ENCODE measurements at places on chromosomes 2 and 18.

GRCh38 chr2:164824872-164825271 lies 16.8 kb downstream of the COBLL1 start:
- DNase-seq = no peak

DNA sequence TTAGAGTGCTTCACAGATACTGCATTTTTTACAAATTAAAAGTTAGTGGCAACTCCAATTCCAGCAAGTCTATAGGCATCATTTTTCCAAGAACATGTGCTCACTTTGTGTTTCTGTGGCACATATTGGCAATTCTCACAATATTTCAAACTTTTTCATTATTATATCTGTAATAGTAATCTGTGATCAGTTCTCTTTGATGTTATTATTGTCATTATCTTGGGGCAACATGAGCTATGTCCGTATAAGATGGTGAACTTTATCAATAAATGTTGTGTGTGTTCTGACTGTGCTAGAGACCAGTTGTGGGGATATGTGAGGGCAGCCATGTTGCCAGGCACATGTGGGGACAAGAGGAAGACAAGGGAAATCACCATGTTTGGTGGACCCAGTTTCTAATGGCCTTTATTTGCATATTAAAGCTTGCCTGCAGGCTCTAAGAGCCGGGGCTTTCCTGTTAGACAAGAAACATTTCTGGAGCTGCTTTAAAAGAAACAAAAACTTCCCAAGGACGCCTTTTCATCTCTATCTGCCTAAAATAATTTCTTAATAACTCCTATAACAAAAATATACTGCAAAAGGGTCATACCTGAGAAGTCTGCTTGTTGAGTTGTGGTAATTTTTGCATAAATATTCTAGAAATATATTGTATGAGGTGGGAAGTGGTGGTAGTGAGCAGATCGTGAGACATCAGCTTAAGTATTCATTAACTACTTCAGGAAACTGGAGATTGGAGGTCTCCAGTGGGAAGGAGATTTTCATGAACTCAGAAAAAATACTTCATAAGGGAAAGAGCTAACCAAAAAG lies 37.2 kb downstream of the KYNU start:
- no peak for DNase-seq

- DNase-seq = no peak
These were observed 283.6 kb upstream of the TRIB2 start for GRCh38 chr2:12432985-12433625.

DNA sequence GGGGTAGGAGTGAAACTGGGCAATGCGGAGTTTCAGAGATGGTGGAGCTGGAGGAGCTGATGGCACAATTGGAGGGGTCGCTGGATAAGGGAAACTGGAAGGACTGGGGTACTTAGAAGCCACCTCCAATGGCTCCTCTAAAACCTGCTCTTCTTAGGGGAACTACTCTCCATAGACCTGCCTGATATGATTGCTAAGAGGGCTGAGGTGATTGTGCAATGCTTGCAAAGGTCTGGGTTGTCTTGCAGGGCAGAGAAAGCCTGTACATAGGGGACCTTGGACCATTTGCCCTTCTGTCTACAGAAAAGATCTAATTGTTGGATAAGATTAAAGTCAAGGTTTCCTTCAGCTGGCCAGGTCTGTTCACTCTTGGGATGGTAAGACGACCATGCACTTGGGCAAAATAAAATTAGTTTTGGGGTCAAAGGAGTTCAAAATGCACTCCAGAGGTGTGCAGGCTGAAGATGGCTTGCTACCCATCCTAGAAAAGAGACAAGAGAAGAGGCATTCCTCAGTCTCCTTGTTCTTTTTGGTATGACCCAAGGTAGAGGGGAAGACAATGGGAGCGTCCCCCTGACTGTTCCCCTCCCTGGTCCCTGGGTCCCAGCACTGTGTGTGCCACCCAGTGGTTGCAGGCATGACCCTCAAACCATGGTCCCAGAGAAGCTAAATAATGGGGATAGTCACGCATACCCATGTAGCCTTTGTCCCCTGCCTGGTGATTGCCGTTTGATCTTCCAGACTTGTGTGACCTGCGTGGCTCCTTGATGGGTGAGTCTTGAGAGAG lies 41.1 kb downstream of the STK17B start:
- DNase-seq = no peak

- no peak for DNase-seq
These were observed 68.6 kb downstream of the FHOD3 start for GRCh38 chr18:36365836-36366775.

DNA sequence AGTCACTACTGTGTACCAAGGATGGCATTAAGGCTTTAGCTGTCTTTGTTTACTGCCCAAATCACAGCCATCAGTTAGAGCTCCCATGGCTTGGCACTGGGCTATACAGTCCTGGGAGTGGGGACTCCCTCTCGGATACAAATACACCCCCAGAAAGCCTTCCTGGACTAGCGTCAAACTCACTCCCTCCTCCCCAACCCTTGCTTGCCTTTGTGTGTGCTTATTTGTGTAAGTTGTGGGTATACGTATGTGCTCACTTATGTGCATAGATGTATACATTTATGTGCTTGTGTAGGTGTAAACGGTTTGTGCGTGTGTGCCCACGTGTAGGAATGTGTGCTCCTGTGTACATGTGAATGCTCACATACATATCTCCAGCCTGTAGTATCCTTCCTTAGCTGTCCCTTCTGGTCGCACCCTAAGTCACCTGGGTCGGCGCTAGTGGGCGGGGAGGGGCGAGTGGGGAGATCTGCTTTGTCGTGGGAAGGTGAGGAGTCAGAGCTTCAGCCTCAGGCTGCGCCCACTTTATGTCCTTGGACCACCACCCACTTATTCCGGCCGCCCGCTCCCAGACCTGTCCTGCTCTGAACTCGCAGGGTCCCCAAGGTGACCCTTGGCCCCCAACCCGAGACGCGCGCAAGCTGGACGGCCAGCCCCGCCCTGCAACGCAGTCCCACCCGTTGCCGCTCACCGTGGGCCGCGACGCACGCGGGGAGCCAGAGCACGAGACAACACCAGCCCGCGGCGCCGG lies 461 bp downstream of the PRADC1 start:
- DNase-seq = no peak

DNA sequence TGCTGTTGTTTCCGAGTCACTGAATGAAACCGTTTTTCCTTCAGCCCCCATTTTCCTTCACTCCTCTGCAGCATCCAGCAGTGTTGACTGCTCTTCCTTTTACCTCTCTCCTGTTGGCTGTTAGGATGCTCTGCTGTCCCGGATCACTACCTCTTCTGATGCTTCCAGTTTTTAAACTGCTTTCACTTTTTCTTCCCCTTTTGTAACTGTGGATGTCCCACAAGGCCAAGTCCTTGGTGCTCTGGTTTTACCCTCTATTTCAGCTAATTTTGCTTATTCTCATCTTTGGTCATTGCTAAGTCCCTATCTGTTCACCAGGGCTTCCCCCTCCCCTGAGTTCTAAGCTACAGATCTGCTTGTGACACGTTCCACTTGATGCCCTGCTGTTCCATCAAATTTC lies 39.4 kb upstream of the MAP4K3 start:
- DNase-seq = no peak

DNA sequence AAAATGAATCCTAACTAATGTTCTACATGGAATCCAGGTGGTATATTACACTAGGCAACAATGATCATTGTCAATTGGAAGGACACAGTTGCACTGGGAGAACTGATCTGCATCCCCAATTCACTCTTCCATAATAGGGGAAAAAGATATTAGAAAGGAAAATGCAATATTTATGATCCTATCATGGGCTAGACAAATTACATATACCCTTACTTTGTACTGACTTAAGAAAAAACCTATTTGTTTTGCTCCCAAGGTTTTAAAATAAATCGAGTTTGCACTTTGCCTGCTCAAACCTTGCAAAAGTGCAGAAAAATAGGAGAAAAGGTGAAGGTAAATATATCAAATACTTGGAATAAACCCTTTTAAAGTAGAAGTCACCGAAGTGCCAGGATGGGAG lies 11.0 kb upstream of the PAX3 start:
- no peak for DNase-seq

DNA sequence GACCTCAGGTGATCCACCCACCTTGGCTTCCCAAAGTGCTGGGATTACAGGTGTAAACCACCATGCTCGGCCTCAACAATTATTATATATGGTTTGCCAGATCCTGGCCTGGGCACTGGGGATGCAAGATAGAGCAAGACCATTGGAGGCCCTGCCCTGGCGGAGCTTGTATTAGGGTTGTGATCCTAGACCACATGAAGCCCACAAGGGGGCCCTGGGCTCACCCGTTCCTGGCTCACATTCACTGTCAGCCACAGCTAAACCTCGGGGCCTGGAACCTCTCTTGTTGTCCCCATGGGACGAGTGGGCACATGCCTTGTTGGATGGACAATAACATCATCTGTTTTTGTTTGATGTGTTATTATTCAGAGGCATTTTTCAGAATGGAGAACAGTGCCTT lies 14.9 kb downstream of the HPCAL1 start:
- no peak for DNase-seq

DNA sequence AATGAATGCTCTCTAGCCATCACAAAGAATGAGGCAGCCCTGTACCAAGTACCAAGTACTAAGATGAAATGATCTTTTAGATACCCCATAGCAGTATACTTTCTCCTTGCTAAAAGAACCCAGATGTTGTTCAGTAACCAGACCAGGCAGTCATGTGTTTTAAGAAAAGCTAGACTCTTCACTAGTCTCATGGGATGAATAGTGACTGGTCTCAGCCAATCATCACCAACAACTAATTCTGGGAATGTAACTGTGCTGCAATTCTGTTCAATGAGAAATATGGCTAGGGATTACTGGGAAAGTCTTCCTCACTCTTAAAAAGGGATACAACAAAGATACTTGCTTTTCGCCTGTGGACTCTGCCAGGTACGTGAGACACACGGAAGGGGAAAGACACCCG lies 29.5 kb downstream of the MBOAT2 start:
- DNase-seq = no peak

DNA sequence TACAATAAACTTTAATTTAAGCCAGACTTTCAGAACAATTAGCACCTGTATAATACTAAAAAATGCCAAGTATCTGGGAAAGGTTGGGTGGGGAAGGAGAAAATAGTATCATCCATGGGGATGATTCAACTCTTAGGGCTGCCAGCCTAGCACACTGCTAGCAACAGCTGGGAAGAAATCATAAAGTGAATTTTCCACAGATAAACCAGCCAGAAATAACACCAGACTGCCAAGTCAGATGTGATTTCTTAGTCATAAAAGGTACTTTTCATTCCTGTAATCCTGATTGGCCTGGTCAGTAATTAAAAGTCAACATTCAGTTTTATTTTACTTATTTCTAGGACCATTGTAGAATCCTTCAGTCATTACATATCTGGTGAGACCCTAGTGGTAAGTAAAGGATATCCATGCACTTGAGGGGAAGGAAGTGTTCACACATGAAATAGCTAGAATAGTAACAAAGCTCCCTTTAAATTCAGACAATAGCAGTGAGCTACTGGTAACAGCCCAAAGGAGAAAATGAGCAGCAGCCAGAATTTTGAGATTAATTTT lies 59.4 kb downstream of the LIMS1 start:
- no peak for DNase-seq

GRCh38 chr2:109402980-109403840 lies 210.6 kb downstream of the SEPTIN10 start:
- no peak for DNase-seq
